ENCODE measurements at places on chromosomes 3 and 15. TPM values are rescaled to one million over a fixed set of nuclear protein-coding genes. Genes with fewer than 3 reads are reported as not detected.

DNA sequence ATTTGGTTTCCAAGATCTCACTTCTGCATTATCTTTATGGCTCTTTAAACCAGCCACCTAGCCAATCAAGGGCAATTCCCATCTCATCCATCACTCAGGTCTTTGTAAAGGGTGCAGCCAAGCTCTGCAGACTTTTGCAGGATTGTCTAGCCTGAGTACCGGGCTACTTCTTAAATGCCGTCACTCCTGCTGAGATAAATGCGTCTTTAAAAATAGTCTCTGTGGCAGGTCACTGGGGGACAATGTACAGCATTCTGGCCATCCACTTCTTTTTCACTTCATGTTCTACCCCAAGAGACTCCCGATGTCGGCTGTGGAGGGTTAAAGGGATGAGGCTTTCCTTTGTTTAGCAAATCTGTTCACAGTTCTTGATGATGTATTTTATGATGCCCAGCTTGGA, 194.7 kb downstream of the SV2B start:
- no peak for DNase-seq

DNA sequence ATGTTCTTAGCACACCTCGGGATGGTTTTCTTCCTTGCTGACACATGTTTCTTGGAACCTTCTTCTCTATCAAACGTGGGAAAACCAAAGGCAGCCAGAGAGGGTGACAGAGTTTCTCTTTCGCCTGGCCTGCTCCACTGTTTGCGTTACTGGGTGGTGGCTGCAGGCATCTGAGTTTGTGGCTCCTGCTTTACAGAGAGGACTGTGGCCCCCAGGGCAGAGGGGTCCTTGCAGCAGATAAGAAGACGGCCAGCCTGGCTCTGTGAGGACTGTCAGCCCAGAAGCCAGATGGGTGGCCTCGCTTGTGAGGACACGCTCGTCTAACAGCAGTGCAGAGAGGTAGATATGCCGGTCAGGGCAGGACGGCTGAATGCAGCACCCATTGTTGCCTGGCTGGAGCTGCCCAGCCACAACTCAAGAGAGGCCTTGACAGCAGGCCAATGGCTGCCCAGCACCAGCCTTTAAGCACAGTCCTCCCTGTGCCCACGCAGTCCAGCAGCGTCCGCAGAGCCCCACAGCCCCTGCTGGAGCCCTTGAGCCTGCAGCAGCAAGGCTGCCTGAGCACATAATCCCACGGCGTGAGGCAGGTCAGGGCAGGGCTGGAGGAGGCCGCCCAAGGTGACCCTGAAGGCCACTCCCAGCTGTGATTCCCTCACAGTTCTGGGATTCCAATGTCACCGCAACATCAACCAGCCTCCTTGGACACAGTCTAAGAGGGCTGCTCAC, 15.0 kb upstream of the SPTBN5 start:
- no peak for DNase-seq

DNA sequence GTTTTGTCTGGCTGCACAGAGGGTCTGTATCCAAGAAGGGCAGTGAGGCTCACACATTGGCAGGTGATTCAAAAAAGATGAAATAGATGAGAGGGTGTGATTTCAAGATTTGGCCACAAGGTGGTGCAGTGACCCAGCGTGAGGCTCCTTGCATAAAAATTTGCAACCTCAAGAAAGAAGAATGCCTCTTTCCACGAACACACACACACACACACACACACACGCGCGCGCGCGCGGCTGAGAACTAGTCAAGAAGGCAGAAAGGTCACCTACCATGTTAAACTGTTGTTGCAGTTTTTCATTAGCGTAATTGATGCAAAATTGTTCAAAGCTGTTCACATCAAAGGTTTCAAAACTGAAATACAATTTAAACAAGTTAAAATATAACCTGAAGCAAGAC, 39.2 kb downstream of the MYO5C start:
- peak; percentile 80 for DNase-seq

GRCh38 chr15:31280046-31280830, 46.4 kb upstream of the KLF13 start:
- no peak for DNase-seq

DNA sequence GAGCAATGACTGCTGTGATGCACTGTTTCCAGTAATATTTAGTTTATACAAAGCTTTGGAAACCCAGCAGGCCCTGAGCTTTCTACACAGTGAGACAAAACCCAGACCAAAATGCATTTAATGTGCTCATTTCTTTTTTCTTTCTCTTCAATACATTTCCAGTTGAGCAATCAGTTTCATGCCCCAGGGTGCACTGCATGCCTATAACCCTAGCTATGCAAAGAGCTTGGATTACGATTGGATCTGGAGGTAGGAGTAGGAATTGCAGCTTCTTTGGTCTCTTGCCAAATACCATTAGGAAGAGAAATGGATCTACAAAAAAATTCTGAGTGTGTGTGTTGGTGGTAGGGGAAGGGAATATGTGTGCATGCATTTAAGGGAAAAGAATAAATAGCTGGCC, 1001.4 kb downstream of the SQOR start:
- no peak for DNase-seq

DNA sequence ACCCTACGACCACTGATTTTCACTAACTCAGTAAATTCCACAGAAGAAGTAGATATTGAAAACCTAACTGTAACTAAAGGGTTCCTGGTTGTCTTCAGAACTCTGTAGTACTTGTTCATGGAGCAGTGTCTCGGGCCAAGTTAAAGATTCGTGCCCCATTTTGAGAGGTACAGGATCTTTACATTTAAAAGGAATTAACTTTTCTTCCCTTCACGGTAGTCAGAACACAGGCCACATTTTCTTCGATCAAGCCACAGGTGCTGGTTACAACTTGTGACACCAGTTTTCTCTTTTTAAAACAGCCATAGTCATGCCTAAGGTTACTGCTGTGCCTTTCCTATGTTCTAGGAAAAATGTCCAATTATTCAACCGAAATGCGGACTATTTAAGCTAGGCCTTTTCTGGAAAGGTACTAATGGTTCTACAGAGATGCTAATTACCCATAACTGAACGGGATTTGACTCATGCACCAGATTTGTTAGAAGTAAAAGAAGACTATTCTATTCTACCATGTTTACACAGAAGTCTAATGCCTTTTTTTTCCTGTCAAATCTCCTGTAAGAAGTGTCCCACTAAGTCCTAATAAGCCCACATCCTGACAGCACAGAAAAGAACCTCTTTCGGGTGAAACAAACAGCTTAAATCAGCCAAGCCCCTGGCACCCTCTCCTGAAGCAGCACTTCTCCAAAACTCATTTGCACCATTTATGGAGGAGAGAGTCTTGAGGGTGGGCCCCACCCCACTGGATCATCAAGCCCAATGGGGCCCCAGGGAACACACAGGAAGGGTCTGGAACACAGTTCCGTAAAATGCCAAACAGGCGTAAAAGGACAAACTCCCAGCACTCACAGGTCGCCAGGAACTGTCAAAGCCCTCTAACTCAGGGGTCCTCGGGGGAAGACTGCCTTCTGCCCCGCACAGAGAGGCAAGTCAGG, 1.9 kb downstream of the LRIG1 start:
- DNase-seq: no peak

MEIS2 gene
- 7.7 TPM for polyA plus RNA-seq

DNA sequence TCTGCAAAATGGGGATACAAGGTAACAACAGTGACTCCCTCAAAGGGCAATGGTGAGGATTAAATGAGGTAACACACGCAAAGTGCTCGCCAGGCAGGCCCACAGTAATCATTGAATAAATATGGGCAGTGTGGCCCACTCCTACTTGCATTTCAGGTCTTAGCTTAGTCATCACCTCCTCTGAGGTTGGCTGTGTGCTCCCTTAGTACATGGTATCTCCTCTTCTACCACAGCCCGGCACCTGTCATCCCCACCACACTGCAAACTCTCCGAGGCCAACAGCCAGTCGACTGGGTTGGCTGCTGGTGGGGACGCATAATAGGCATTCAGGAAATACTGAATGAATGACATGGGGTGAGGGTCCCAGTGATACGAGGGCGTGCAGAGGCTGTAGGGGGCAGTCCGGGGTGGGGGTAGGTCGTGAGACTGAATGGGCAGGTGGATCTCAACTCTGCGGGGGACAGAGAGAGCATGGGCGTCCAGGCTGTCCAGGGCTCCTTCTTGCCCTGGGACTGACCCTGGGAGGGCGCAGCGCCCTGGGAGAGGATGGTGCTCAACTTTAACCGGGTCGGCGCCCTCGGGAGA, 375 bp upstream of the MYZAP start:
- no peak for DNase-seq

DNA sequence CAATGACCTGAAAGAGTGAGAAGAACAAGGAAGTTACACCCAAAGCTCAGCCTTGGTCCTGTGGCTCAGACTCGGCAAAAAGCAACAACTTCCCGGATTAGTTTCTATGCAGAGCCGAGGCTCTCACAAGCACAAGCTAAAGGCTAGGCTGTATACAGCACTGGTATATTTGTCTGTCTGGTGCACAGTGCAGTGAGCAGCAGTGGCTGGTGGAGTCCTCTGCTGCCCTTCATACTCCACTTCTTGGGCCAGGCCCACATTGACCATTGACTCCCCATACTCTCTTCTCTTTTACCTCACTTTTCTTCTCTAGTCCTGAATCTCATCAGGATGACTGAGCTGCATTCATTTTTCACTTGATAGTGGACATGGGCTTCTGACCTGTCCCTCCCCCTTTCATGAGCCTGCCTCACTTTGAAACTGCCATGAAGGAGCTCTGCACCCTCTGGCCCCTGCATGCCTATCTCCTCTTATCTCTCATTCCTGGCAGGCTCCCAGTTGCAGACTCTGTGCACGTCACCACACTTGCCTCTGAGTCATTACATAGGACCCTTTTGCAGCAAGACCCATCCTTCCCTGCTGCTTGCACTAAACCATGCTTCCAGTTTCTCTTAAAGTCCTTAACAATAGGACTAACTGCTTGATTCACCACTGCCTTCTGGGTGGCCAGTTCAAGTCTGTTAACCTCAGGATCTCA, 379.3 kb downstream of the NTRK3 start:
- DNase-seq: no peak

GRCh38 chr3:58482917-58483636, 8.8 kb upstream of the KCTD6 start:
- DNase-seq: no peak

- no peak for DNase-seq
These were observed 323.3 kb upstream of the TLE3 start for GRCh38 chr15:70420948-70421482.
